ENCODE measurements at places on chromosomes 5 and 9.

DNA sequence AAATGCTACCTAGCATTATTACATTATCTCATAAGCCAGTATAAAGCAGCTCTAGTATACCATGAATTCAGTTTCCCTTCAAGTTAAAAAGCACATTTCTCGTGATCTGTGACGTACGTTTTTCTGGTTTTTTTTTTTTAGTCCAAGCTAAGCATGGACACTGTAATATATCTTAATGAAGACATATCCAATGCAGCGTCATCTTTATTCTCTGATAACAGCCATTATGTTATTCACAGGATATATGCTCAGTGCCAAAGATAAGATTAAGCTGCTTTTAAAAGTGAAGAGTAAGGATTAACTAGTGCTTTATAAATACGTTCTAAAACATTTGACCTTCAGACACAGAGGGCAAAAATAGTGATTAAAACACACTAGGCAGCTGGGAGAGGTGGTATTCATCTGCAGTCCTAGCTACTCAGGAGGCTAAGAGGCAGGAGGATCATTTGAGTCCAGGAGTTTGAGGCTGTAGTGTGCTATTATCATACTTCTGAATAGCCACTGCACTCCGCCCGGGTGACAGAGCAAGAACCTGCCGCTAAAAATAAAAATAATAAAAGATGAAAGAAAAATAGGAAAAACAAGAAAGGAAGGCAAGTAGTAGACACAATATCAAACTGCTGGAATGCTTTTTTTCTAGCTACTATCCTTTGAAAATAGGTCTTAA is 7.7 kb downstream of the CSNK1A1 start:
- ATAC-seq, result no peak

GRCh38 chr5:159906943-159907342 is 9.3 kb upstream of the ADRA1B start:
- no peak for ATAC-seq

GRCh38 chr5:101045689-101046088 is 142.6 kb upstream of the ST8SIA4 start:
- no peak for ATAC-seq

- ATAC-seq, result no peak
These were observed 30.1 kb downstream of the ZNF462 start for GRCh38 chr9:106893088-106893487.

DNA sequence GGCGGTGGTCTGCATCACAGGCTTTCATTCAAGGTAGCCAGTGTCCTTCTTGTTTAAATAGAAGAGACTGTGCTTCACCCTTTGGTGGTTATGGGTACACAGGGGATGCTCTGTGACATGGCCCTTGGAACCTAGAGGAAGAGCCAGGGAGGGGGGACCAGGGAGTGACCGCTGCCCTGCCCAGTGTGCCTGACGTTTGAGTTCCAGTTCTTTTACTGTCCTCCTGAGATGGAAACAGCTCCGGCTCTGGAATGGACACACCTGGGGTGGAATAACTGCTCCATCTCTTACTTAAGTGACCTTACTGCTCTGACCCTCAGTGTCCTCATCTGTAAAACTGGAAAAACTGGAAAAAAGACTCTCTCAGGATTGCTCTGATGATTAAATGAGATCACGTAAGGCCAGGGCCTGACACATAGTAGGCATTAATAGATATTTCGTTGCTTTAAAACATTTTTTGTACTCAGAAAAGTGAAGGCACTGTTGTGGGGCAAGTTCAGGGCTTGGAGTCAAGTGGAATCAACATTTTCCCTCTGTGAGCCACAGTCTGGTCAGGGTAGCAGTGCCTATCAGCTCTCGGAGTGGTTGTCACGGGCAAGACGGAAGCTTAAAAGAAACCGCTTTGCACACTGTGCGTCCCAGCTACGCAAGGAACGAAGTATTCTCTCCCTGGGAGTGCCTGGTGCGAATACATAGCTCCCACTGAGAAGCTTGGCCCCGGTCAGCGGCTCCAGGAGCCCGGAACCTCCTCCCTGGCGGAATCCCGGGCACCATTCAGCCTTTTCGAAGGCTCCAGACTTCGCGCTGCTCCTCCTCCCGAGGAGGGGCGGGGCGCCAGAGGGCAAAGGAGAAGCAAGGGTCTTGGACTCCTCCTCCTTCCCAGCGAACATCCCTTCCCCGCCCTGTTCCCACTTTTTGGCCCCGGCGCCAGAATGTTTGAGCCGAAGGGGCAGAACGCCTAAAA is 5.8 kb downstream of the POU4F3 start:
- peak; percentile 16 for ATAC-seq

DNA sequence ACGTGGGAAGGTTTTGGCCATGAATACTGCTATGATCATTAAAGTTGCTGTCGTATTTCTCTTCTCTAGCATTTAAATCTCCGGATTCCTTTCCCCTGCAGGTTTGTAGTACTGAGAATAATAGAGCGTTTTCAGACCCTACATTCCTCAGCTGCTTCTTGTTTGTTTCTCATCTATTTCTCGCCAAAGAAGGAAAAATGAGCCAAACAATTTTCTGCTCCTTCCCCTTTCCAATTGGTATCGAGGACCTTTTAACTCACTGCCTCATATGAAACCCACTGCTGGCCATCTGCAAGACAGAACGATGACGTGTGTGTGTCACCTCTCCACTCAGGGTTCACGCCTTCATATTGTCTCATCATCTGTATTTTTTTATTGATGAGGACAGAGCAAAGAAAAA is 689.4 kb upstream of the WWC1 start:
- no peak for ATAC-seq

DNA sequence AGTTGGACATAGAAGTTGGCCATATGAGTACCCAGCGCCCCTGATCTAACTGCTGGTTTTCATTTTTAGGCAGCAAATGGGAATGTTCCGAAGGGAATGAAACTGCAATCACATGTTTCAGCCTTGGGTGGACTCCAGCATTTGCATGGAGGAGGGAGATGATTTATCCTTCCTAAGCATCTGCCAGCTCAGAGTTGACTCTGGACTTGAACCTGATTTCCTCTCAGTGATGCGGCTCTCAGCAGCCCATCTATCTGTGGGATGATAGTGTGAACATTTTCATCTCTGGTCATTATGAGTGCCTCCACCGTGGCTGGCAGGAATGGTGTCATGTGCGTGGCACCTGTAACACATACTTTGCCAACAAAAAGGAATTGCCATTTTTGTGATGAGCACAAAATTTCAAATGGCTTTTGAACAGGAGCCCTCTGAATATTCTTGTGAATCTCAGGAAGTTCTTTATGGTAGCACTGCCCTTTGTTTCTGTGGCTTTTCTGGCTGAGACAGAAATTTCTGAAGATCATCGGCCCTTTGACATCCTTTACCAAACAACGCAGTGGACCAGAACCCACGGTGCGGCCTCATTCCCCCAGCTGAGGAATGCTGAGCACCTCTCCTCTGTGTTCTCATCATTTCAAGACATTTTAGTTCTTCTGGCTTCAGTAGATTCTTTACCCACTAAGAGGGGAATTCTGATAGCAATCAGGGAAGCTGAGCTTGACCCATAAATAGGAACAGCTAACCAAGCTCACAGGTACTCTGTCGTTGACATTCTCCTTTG is 28.5 kb downstream of the FUBP3 start:
- no peak for ATAC-seq

DNA sequence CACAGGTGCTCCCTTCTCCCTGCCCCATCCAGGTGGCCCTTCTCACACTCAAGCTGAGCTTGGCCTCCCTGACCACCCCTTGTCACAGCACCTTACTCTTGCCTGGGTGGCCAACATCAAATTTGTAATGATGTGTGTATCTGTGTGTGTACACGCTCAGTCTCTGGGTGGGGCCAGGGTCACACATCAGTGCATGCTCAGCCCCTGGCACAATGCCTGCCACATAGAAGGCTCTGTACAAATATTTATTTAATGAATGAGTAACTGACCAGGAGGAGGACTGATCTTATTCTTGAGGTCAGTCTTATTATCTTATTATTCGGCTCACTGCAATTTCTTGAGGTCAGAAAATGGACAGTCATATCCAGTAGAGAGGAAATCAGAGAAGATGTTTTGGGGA is 41.3 kb upstream of the HAND1 start:
- ATAC-seq, result no peak

Data from activated T-helper 17 cell treated with anti-CD3 and anti-CD28 coated beads, Interleukin-2, amount 50 U/mL, for 72 hours (primary cell).